ENCODE measurements at places on chromosomes 12 and 14.
A peak's percentile ranks its signal among the peaks of the same experiment; 100 is the strongest.

DNA sequence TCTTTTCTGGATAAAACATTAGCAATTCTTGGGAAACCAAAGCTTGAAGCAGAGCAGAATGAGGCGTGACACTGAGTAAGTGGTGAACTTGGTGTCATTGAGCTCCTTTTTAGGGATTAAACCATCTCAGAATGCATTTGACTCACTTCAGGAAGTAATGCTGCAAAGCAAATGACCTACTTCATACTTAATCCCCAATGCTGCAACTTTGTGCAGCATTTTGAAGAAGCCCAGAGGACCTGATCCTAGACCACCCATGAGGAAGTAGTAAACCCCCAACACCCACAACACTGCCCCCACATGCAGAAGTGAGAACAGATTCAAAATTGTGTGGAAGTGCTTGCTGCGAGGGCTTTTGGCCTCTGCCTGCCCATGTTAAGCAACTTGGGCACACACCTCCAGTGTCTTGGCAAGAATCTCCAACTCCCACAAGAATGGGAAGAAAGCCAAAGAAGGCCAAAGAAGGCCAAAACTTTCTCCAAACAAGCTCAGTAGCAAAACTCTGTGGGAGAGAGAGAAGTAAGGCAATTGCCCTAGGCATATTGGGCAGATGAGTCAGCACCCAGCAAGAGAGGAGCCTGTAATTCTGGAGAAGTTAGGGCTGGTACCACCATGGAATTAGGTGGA is 69.2 kb upstream of the ETV6 start:
- no peak for DNase-seq

- DNase-seq, result no peak
Measured at GRCh38 chr14:22252686-22253085, 336.3 kb downstream of the DAD1 start.

DNA sequence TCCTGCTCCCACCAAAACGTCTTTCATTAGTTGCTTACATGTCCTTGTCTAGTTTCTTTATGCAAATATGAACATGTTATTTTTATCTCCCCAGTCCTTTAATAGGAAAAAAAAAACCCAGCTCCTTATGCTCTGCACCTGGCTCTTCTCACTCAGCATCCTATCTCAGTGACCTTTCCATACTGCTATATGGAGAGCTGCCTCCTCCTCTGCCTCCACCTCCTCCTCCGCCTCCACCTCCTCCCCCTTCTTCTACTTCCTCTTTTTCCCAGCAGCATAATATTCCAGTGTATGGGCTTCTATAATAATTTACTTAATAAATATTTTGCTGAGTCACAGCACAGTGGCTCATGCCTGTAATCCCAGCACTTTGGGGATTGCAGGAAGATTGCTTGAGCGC is 31.5 kb downstream of the ABCB9 start:
- DNase-seq, result no peak

GRCh38 chr12:48814262-48815125 is 3.8 kb upstream of the CACNB3 start:
- DNase-seq, result peak; percentile 83

DNA sequence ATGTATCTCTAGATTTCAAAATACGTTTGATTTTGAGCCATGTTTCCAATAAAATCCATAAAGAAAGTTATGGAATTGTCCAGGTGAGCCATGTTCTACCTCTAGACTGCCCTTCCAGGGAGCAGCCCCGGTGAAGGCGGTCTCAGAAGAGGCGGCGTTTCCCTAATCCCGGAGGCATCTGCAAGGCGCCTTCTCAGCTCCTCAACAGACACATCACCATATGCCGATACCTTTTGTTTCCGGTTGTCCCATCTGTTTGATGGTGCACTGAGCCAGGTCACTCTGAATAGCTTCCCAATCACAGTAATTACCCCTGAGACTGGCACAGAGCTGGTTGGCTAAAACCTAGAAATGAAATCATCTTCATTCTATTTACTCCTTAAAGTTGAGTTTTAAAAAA is 305.5 kb upstream of the FKBP4 start:
- peak; percentile 99 for DNase-seq

GRCh38 chr14:58873228-58873953 is 235.6 kb downstream of the DACT1 start:
- DNase-seq, result peak; percentile 57

GRCh38 chr14:55973911-55974630 is 144.1 kb upstream of the PELI2 start:
- no peak for DNase-seq

GRCh38 chr14:62957562-62957961 is 87.7 kb downstream of the KCNH5 start:
- no peak for DNase-seq

DNA sequence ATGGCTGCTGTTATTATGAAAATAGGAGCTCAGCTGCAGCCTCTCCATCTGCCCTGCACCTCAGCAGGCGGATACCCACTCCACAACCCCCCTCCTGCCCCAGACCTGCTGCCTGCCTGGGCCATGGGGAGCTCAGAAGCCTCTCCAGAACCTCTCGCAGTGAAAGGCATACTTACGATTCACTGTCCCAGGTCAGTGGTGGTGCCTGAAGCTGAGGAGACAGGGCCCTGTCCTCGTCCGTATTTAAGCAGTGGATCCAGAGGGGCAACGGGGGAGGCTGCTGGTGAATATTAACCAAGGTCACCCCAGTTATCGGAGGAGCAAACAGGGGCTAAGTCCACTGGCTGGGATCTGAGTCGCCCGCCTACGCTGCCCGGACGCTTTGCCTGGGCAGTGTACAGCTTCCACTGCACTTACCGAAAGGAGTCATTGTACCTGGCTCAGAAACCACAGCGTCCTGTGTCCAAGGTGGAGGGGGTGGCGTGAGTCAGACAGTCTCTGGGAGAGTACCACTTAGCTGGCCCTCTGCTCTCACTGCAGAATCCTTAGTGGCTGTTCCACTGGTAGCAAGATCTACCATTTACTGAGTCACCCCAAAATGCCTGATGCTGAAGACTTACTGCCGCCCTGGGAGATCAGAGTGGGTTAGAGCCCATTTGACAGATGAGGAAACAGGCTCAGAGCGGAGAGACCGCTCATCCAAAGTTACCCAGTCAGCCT is at the start of gene SERPINA1:
Gene SERPINA1, minus strand, starts transcription at position 219 of the 720 bp plus-strand sequence. CDS start 5,365 bp downstream, outside the sequence.
- DNase-seq, result no peak

- DNase-seq, result no peak
Measured at GRCh38 chr14:89537911-89538310, 120.9 kb upstream of the FOXN3 start.

DNA sequence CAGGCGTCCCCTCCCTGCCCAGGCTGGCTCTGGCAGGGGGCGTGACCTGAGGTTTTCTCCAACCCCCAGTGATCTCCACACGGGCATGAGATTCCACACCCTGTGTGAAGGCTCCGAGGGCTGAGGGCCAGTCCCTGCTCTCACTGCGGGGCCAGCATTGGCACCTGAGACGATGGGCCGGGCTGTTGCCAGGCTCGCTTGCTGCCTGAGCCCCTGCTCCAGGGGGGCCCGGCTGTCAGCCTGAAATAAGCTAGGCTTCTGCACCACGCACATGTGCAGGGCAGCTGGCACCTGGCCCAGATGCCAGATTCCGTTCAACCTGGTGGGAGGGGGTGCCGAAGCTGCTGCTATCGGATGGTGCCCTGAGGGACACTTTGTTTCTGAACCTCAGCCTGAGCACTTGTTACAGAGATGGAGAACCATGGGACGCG is 196.5 kb upstream of the PRMT8 start:
- peak; percentile 37 for DNase-seq

- peak; percentile 100 for DNase-seq
Measured at GRCh38 chr14:21913759-21914158, 240.1 kb upstream of the OR4E1 start.

GRCh38 chr12:80195074-80195726 is 95.9 kb downstream of the OTOGL start:
- peak; percentile 77 for DNase-seq

DNA sequence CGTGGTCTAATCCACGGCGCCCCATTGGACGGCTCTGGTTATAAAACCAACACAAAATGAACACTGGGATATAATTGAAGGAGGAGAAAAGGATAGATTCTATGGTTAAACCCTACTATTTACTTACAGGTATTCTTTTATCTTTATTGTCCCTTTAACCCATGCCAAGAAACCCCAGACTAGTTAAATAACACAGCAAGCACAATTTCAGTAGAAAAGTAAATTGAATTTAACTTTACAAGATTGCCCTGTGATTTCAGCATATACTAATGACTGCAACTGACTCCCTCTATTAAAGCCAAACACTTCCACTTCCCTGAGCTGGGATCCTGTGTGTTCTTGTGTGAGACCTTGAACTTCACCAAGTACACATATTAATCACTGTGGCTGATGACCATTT is 45.3 kb downstream of the BCL11B start:
- DNase-seq, result no peak

- DNase-seq, result peak; percentile 65
Measured at GRCh38 chr12:107490010-107490409, 195.6 kb upstream of the PWP1 start.

DNA sequence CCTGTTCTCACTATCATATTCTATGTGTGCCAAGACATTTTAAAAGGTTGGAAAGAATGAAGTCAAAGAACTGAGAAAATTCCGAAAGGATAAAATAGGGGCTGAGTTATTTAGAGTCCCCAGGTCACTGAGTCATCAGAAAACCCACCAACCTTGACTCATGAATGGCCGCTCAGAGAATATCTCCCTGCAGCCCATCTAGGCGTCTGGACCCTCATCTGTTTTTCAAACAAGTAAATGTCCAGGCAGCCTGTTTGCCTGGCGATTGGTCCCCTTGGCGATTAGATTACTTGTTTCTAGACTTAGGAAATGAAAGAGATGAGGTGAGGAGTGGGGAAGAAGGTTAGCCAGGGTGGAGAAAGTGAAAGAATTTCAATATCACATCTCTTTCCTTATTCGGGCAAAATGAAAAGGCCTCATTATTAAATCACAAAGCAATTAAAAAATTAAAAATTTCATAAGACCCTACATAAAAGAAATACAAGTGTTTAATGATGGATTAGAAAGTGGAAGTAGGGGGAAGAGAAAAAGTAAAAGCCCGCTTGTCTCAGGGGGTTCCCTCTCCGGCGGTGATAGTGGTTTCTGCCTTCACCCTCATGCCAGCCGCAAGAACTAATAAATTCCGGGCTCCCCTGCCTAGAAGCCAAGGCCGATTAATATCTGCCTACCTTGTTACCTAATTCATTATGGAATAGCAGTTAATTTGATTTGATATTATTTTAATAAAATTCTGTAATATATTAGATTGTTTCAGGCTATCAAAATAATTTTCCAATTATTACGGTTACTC is 415.9 kb downstream of the BCL11B start:
- DNase-seq, result no peak

DNA sequence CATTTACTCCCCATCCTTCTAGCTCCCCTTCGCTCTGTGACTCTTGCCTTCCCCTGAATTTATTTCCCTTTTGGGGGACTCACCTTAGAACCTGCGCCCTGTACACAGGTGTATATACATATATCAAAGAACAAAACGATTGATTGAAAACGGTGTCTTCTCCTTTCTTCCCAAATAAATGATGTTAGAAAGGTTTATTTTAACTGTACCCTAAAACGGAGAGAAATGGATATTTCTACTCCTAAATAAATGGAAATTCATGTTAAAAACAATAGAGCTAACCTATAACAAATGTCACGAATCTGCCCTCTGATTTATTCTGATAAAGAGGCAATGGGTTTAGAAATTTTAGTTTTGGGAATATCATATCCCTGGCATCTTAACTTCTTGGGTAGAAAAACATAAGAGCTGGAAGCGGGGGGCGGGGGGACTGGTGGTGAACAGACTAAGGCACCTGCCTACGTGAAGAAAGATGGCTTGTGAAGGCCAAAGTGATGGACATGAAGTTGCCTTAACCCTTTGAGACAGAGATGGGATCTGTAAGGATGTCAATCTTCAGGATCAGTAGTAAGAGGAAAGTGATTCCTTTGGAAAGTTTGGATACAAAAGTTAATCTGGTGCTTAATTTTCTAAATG is 8.8 kb upstream of the LHX5 start:
- no peak for DNase-seq

DNA sequence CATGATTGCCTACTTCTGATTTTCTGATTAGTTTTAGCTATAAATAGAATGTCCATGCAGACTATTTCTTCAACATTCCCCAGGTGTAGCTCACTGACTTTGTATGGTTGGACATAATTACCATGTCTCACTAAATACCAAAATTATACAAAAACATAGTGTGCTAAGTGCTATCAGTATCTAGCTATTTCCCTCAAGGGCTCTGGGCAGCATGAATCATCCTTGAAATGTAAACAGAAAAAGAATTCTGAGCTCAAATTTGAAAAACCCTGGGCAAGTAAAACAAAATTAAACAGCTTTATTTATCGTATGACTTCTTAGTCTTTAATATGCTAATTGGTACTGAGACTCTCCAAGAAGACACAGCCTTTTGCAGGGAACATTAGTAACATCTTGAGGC is 82.9 kb downstream of the SPATA7 start:
- no peak for DNase-seq
